ENCODE measurements at places on chromosomes 4 and X.

- no peak for DNase-seq
Measured at GRCh38 chr4:86329431-86329830, 30.4 kb downstream of the MAPK10 start.

GRCh38 chr4:102569200-102569599, 68.0 kb downstream of the NFKB1 start:
- no peak for DNase-seq

- DNase-seq, result no peak
Measured at GRCh38 chrX:48940404-48940955, 16.9 kb downstream of the OTUD5 start.

DNA sequence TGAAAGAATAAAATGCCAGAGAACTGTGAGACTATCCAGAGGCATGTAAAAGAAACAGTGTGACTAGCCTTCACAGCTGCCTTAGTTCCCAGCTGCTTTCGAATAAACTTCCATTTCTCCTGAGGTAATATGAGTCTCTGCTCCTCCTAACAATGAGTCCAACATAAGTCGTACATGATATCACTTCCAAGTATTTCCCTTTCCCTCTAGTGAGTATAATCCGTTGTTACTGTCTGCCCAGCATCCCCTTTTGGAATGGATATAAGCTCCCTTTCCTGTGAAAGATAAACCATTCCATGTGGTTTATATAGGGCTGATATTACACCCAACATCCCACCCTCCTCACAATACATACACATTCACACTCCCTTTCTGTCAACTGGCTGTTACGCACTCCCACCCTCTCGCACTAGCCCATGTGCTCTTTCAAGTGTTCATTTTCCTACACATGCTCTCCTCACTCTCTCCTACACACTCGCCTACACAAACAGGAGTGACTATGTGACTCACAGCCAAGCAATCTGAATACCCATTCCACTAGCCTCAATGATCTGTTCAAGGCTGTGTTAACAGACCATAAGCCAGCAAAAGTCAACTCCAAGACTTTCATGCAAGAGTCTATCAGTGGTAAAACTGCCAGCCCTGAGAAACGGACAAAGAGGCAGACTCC, 5.0 kb downstream of the NAF1 start:
- peak; percentile 3 for DNase-seq

Data from HepG2 (cell line).